ENCODE measurements at places on chromosomes 2 and 18. TPM values are rescaled to one million over a fixed set of nuclear protein-coding genes. Genes with fewer than 3 reads are reported as not detected.

Gene CNGA3
- not detected for total RNA-seq

Gene DUSP2
- total RNA-seq: 1.0 TPM

Gene TLX2
- not detected for total RNA-seq

Gene CHRNG
- 36.6 TPM for total RNA-seq

- H3K27ac ChIP-seq: no peak overlapping the region
- H3K4me1 ChIP-seq: no peaks in the 10 kb centered on the region
- H3K36me3 ChIP-seq: no peaks in the 10 kb centered on the region
- H3K27me3 ChIP-seq: peaks cover 5% of the 10 kb centered on the region
Measured at GRCh38 chr2:67532387-67532786, 135.3 kb downstream of the ETAA1 start.

DNA sequence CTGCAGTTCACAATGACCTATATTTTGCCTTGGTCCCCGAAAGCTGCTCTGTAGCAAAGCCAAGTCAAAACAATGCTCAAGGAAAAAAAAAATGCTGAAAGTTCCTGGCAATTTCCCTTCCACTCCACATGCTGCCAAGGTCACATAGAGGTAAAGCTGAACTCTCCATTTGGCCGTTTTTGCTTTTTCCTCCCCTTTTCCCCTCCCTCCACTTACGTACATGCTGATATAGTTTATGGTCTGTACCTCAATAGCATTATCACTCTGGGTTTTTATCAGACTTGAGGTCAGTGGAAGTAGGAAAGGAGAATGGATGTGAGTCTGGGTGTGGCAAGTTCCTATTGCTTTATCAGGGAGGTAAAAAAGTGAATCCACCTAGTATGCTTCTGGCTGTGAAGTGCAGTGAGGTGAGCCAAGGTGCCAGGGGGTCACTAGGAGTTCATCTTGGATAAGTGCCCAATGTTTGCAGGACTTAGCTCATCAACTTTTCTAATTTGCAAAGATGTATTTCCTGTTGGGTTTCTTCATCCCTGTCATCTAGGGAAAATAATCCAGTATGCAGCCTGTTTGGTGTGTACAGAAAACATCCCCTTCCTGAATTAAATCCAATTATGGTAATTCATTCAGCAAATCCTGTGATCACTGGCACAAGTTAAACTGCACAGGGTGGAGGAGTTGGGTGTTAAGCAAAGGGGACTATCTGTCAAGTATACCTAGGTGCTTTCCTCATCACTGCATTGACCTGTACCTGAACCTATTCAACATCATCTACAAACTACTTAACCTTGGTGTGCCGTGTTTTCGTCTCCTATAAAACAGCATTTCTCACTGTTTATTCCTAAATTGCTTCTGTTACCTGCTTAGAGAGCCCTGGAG is 124.3 kb upstream of the CYP26B1 start:
- no peak overlapping the region for H3K27ac ChIP-seq
- no peaks in the 10 kb centered on the region for H3K4me1 ChIP-seq
- DNase-seq: no peak
- no peaks in the 10 kb centered on the region for H3K36me3 ChIP-seq
- no peaks in the 10 kb centered on the region for H3K27me3 ChIP-seq

DNA sequence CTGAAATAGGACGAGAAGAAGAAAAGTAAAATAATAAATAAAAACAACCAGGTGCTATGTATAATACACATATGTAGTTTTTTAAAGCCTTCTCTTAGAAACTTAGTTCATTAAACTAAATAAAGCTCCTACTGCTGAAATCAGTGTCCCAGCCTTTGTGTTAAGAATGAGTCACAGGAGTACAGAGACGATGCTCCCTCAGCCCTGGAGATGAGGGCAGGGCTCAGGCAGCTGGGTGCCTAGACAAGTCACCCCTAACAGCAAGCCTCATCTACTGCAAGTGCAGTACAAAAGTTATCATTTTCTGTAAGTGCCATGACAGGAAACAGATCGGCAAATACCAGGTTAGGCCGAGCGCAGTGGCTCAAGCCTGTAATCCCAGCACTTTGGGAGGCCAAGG is 18.2 kb downstream of the KIDINS220 start:
- peaks cover 9% of the 10 kb centered on the region for H3K36me3 ChIP-seq
- no peaks in the 10 kb centered on the region for H3K4me1 ChIP-seq
- no peaks in the 10 kb centered on the region for H3K27me3 ChIP-seq
- H3K27ac ChIP-seq: no peak overlapping the region
- no peak overlapping the region for H3K4me3 ChIP-seq
- DNase-seq: no peak

DNA sequence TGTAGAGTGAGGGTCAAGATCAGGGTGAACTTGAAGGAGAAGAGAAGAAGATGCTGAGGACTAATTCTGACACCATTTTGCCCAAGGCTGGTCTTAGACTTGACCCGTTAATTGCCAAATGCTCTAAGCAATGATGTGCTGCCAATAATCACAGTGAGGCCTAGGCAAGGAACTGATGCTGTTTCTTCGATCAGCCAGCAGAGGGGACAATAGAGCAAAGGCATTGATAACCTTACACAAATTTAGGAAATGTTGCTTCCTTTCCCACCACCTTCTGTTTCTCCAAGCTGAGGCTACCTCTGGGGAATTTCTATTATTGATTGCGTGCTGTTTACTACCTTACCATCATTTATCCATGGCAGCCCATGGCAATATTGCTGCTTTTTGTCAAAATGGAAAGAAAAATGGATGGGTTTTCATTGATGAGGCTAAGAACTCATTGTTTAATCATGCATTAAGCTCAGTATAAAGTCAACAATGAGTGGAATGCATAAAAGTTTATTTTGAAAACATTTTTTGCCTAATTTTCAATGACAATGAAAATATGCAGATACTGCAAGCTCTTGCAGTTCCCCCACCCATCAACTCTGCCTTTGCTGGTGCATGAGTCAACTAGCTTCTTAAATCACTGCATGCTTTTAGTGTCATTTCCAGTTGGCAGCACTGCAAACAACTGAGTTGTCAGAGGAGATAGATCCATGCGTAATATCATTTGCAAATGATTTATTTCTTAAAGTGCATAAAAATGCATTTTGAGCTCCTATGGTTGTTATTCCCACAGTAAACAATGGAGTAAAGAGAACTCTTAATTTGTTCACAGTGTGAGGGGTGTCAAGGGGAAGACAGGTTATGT is 116.4 kb upstream of the NYAP2 start:
- no peak overlapping the region for H3K27ac ChIP-seq
- H3K27me3 ChIP-seq: no peaks in the 10 kb centered on the region
- DNase-seq: peak; percentile 27
- H3K36me3 ChIP-seq: no peaks in the 10 kb centered on the region
- H3K4me1 ChIP-seq: no peaks in the 10 kb centered on the region

DNA sequence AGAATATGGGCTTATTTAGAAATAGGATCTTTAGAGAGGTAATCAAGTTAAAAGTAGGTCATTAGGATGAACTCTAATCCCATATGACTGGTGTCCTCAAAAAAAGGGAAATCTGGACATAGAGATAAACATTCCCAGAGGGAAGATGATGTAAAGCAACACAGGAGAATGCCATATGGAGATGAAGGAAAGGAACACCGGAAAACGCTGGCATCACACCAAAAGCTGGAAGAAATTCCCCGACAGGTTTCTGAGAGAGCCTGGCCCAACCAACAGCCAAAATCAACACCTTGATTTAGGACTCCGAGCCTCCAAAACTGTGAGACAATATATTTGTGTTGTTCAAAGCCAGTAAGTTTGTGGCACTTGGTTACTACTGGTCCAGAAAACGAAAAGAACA is 296.7 kb downstream of the DSEL start:
- no peak overlapping the region for H3K4me3 ChIP-seq
- DNase-seq: no peak
- no peak overlapping the region for H3K27ac ChIP-seq
- no peaks in the 10 kb centered on the region for H3K4me1 ChIP-seq

DNA sequence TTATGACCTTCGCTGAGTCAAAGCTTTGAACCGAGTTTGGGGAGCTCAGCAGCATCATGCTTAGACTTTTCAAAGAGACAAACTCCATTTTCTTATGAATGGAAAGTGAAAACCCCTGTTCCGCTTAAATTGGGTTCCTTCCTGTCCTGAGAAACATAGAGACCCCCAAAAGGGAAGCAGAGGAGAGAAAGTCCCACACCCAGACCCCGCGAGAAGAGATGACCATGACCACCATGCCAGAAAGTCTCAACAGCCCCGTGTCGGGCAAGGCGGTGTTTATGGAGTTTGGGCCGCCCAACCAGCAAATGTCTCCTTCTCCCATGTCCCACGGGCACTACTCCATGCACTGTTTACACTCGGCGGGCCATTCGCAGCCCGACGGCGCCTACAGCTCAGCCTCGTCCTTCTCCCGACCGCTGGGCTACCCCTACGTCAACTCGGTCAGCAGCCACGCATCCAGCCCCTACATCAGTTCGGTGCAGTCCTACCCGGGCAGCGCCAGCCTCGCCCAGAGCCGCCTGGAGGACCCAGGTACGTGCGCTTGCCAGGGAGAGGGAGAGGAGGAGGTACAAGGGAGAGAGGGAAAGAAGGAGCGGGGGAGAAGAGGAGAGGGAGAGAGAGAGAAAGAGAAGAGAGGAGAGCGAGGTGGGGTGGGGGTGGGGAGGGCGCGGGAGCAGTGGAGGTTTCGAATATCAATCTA is at the start of gene DLX1:
DLX1 (plus strand) TSS at position 48 of the 700 bp plus-strand sequence; CDS start at position 219, 171 bp downstream.
- H3K36me3 ChIP-seq: 0 out of 2 replicates have a peak, but pooled peaks cover 4% of the 10 kb centered on the region
- H3K27ac ChIP-seq: peak within 1 kb of the TSS; percentile 83
- H3K4me1 ChIP-seq: no peaks in the 10 kb centered on the region
- no peaks in the 10 kb centered on the region for H3K27me3 ChIP-seq
- H3K4me3 ChIP-seq: peak within 1 kb of the TSS; percentile 73

GRCh38 chr2:99478632-99479031 is 11.2 kb downstream of the REV1 start:
- no peak overlapping the region for H3K4me3 ChIP-seq
- no peak for DNase-seq
- H3K27me3 ChIP-seq: no peaks in the 10 kb centered on the region
- no peak overlapping the region for H3K27ac ChIP-seq
- no peaks in the 10 kb centered on the region for H3K4me1 ChIP-seq

GRCh38 chr2:236773206-236773605 is 203.6 kb downstream of the ACKR3 start:
- H3K36me3 ChIP-seq: no peaks in the 10 kb centered on the region
- H3K27ac ChIP-seq: no peak overlapping the region
- H3K4me3 ChIP-seq: no peak overlapping the region
- no peaks in the 10 kb centered on the region for H3K27me3 ChIP-seq
- no peak for DNase-seq
- H3K4me1 ChIP-seq: peaks cover 63% of the 10 kb centered on the region

- peaks cover 31% of the 10 kb centered on the region for H3K4me1 ChIP-seq
- H3K36me3 ChIP-seq: no peaks in the 10 kb centered on the region
- no peak for DNase-seq
- no peak overlapping the region for H3K27ac ChIP-seq
- no peaks in the 10 kb centered on the region for H3K27me3 ChIP-seq
Measured at GRCh38 chr2:128359841-128360240, 41.2 kb upstream of the HS6ST1 start.

- no peaks in the 10 kb centered on the region for H3K36me3 ChIP-seq
- H3K4me3 ChIP-seq: no peak overlapping the region
- no peaks in the 10 kb centered on the region for H3K27me3 ChIP-seq
- DNase-seq: no peak
Measured at GRCh38 chr2:200156166-200156835, 150.2 kb upstream of the SPATS2L start.

DNA sequence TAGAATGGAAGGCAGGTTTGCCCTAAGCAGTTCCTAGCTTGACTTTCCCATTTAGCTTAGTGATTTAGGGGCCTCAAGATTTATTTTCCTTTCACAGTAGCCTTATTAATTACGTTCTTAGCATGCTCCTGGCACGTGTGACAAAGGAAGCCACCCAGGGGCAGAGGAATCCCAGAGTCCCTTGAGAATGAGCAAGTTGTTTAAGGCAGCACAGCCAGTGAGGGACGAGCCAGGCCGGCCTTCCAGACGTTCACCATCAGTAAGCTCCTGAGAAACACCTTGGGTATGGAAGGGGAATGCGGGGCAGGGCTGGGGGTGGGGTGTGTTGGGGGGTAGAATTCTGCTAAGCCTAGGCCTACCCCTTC is 76.3 kb downstream of the SOWAHC start:
- no peak overlapping the region for H3K27ac ChIP-seq
- peaks cover 6% of the 10 kb centered on the region for H3K27me3 ChIP-seq
- H3K36me3 ChIP-seq: no peaks in the 10 kb centered on the region
- DNase-seq: no peak

GRCh38 chr2:98468621-98469236 is 24.1 kb downstream of the INPP4A start:
- no peaks in the 10 kb centered on the region for H3K36me3 ChIP-seq
- peak; percentile 55 for DNase-seq
- peaks cover 61% of the 10 kb centered on the region for H3K4me1 ChIP-seq
- H3K4me3 ChIP-seq: no peak overlapping the region
- H3K27ac ChIP-seq: no peak overlapping the region

GRCh38 chr2:73536133-73536840 is 105.9 kb downstream of the NAT8 start:
- no peaks in the 10 kb centered on the region for H3K4me1 ChIP-seq

- H3K27ac ChIP-seq: no peak overlapping the region
- no peaks in the 10 kb centered on the region for H3K4me1 ChIP-seq
- H3K4me3 ChIP-seq: no peak overlapping the region
- no peaks in the 10 kb centered on the region for H3K27me3 ChIP-seq
- peaks cover 72% of the 10 kb centered on the region for H3K36me3 ChIP-seq
Measured at GRCh38 chr2:222622910-222623309, 33.0 kb downstream of the FARSB start.

DNA sequence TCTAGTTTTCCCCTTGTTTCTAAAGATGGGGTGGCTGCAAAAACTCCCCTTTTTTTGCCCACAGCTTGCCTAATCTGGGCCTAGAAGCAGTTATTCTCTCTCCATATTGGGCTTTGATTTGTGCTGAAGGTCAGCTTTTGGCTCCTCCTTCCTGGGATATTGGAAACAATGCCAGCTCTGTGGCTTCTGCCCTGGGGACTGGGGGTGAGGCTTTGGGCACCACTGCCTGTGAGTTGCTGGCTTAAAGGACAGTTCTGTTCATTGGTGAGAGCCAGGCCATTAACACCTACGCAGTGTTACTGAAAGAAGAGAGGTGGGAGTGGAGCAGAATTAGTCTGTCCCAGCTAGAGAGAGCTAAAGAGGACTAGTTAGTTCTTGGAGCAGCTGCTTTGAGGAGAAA is 4.3 kb downstream of the UBXN2A start:
- no peaks in the 10 kb centered on the region for H3K27me3 ChIP-seq
- H3K4me3 ChIP-seq: no peak overlapping the region
- peaks cover 12% of the 10 kb centered on the region for H3K4me1 ChIP-seq
- H3K27ac ChIP-seq: no peak overlapping the region
- peaks cover 9% of the 10 kb centered on the region for H3K36me3 ChIP-seq
- peak; percentile 24 for DNase-seq

DNA sequence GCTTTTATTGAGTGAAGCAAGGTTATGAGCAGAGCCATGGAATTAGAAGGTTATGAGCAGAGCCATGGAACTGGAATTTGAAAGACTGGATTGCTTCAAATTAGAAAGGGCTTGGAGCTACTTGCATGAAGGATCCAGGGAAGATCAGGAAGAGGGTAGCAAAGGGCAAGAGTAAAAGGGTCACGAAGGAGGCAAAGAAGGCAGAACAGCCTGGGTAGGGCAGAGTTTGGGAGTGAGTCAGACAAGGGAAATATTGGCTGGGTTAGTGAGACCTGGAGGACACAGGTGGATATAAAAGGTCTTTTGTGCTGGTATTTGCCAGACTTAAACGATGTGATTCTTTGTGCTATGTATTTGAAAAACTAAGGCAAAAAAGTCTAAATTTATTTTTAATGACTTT is 65.0 kb downstream of the SEMA4F start:
- no peak overlapping the region for H3K27ac ChIP-seq
- no peak for DNase-seq
- peaks cover 5% of the 10 kb centered on the region for H3K27me3 ChIP-seq
- no peak overlapping the region for H3K4me3 ChIP-seq
- no peaks in the 10 kb centered on the region for H3K36me3 ChIP-seq
